Activated CD4-positive, CD25-positive, alpha-beta regulatory T cell treated with anti-CD3 and anti-CD28 coated beads, Interleukin-2, amount 50 U/mL, for 16 hours (primary cell): ENCODE measurements at places on chromosomes 5 and 9.

GRCh38 chr9:129094387-129095169 lies 13.7 kb downstream of the DOLPP1 start:
- DNase-seq = no peak

- DNase-seq = no peak
Measured at GRCh38 chr5:62600560-62601252, 22.1 kb downstream of the LRRC70 start.

- DNase-seq = peak; percentile 4
Measured at GRCh38 chr5:38922199-38922598, 76.4 kb downstream of the OSMR start.

- no peak for DNase-seq
Measured at GRCh38 chr5:1975898-1976765, 93.4 kb upstream of the IRX4 start.

DNA sequence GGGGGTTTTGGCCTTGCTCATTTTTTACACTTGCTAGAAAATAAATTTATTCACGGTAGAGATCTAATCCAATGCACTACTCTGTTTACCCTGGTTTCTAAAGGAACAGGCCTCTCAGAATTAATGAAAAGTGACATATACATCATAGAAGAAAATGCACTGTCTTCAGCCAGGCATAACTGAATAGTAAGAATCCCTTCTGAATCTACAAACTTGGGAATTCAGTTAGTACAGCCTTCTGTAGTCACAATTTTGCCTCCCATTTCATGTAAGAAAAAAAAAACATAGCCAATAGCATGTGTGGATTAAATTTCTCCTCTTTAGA lies 197.3 kb downstream of the CAAP1 start:
- DNase-seq = no peak

- no peak for DNase-seq
Measured at GRCh38 chr5:1448511-1449011, 3.3 kb upstream of the SLC6A3 start.

DNA sequence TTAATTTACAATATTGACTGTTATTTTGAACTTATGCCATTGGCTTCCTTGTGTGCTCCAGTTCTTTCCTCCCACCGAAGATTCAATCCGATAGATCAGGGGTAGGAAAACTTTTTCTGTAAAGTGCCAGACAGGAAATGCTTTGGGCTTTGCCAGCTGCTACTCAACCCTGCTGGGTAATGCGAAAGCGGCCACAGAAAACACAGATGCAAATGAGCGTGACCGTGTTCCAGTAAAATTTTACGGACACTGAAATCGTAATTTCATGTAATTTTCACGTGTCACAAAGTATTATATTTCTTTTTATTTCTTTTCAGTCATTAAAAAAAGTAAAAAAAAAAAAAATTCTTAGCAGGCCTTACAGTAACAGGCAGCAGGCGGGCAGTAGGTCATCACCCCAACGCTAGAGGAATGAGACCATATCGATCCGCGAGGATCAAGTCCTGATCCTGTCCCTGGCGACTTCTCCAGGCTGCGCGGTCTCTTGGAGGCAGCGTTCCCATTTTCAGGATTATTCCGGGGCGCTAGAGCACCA lies 599 bp downstream of the NMRK1 start:
- DNase-seq = no peak

- peak; percentile 49 for DNase-seq
Measured at GRCh38 chr5:110054240-110054639, 364.5 kb downstream of the MAN2A1 start.

DNA sequence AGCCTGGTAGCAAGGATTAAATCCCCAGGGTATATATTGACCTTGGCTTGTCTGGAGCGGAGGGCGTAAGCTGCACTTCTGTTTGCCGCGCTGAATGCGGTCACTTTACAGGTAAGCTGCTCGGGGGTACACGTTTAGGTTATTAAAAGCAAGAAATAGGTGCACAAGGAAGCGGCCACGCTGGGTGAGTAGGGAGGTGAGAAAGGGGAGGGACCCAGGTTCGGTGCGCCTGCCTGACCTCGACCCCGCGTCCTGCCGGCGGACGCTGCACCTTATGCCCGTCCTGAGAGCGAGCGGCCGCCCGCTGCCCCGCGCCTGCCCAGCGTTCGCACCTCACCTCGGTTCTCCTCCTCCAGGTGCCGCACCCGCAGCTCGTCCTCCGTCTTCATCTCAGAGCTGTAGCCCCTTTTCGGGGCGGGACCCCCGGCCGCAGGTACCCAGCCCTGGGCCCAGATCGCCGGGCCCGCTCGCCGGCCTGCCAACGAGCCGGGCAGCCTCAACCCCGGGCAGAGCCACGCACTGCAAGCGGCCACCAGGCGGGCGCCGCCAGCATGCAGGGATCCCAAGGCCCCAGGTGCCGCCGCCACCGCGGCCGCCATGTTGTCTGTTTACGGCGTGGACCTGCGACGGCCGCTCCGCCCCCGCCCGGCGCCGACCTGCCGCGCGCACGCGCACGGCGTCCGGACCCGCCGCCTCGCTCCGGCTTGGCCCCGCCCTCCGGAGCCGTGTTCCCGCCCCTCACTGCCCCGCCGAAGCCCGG lies at the start of gene AUH:
TSS of gene AUH (minus strand) at position 628 of the 760 bp plus-strand sequence. CDS start at position 599, 29 bp downstream.
- peak; percentile 65 for DNase-seq

- no peak for DNase-seq
Measured at GRCh38 chr5:82466986-82467561, 188.9 kb upstream of the RPS23 start.

DNA sequence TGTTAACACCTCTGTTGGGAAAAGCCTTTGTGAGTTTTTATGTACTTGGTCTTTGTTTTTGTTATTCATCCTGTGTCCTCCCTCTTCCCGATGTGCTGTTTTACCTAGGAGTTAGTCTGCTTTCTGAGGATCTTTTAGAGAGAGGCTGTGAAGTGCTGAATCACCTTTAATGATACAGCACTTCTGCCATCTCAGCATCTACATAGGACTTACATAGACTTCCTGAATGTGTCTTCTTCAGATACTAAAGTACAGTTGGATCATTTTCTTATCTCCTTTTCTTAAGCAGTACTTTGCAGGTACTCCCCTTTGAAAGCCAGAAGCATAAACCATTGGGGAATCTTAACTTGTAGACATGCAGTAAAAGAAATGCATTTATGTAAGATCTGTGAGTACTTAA lies 31.5 kb downstream of the OTULIN start:
- no peak for DNase-seq

GRCh38 chr9:96009690-96010472 lies 134.4 kb downstream of the ERCC6L2 start:
- DNase-seq = no peak

DNA sequence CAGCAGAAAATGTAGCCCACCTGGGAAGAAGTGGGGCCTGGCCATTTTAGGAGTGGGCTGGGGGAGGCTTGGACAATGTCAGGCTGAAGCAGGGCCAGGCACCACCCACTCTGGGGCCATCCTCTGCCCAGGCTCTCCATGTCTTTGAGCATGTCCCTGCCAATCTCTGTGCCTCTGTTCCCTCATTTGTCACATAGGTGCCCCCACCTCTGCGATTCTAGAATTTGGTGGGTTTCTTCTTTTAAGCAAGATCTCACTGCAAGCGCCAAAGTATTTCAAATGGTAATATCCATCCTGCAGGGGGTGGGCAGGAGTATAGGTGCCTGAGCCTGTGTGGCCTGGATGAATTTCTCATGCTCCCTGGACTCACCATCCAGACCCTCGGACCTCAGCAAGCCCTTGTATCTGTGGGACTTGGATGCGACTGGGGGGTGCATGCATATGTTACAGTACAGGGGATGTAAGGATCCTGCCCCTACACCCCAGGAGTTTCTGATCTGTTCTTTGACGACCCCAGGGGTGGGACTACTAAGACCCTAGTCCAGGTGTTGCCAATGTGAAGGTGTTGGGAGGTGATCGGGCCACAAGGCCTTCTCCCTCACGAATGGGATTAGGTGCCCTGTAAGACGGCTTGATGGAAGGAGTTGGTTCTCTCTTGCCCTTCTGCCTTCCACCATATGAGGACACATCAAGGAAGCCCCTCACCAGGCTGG lies 4.3 kb downstream of the CD74 start:
- DNase-seq = no peak

DNA sequence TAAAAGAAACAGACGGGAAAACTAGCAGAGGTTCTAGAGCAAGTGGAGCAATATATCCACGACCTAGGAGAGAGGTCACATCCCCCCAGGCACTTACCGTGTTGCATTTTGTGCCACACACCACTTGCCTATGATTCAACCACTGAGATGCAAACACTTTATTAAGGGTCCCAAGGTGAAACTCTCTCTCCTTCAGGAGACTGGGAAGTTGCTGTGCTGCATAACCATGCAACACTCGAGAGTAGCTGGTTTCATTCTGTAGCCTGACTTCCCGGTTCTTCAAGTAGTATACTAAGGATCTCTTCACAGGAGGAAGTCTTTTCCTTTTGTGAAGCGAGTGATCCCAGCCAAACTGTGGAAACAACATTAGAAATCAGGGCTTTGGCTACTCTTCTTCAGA lies 1.6 kb downstream of the DCAF12 start:
- DNase-seq = no peak

GRCh38 chr5:149063017-149063687 lies at the start of gene SH3TC2:
SH3TC2 (minus strand) TSS chr5:149063062; CDS start chr5:149063022, 40 bp downstream.
- no peak for DNase-seq

- peak; percentile 12 for DNase-seq
Measured at GRCh38 chr5:36876965-36877666, 547 bp downstream of the NIPBL start.

DNA sequence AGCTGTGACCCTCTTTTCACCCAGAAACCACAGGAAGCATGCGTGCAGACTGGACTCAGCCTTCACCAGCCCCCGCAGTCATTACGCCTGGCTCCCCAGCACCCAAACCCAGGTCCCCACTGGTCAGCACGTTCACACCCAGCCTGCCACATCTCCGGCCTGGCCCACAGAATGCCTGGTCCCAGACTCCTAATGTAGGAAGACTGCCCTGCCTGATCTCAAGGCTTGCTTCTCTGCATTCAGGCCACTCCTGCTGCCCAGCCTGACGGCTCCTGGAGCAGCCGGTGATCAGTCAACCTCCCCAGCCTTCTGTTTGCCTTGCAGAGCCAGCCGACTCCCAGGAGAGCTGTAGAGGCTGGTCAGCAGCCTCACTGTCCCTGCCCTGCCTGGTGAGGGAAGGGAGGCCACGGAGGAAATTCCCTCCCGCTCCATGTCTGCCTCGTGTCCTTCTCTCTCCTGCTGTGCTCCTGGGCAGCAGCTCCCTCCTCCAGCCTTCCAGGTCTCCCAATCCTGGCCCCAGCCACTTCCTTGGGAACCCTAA lies 25.4 kb downstream of the ADAMTS2 start:
- DNase-seq = no peak

- DNase-seq = no peak
Measured at GRCh38 chr9:12989669-12990068, 214.8 kb downstream of the LURAP1L start.

GRCh38 chr5:165325221-165325620 lies 1819.8 kb downstream of the MAT2B start:
- no peak for DNase-seq

DNA sequence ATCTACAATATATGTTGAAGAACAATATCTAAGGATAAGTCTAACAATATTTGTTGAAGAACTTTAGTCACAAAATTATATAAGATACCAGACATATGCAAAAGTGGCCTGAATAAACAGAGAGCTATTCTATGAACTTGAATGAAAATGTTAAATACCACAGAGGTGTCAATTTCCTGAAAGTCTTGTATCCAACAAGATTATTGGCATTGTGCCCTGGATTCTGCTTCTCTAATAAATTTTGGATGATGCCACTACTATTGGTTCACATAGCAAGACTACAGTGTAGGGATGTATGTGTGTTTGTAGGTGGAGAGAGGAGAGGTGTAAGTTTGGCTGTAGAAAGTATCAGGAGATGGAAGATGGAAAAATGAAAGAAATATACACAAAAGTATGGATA lies 731.8 kb upstream of the RGMB start:
- DNase-seq = no peak

DNA sequence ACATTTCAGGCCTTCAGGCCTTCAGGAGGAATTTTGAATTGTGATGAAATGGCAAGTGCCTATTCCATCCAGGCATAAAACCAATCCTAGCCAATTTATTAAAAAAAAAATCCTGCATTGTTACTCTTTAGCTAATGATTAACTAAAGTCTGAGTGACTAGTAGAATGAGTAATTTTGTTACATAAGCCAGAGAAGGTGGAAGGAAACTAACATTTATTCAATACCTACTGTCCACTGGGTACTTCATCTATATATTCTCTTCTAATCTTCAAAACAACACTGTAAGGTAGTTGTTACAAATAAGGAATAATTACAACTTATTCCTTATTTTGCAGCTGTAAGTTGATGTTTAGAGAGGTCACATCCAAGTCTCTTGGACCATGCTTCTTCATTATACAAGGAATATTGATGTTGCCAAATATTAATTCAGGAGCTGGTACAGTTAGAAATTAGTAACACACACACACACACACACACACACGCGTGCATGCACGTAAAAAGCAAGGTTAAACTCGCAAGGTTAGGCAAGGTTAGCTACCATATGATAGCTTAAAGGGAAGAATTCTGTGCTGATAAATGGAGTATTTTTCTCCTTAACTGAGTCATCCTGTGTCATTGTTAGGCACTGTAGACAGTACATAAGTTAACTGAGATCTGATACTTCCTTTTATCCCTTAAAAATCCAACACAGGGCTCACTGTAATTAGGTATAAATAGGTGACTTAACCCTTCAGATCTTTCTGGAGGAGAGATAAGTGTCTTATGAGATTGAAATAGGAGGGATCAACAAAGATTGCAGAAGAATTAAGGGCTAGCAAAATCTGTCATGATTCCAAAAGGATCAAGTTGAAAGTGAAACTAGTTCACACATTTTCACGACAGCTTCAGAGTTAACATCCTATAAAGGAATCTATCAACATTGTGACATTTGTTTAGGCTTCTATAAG lies 596.9 kb downstream of the PDE4D start:
- DNase-seq = no peak

DNA sequence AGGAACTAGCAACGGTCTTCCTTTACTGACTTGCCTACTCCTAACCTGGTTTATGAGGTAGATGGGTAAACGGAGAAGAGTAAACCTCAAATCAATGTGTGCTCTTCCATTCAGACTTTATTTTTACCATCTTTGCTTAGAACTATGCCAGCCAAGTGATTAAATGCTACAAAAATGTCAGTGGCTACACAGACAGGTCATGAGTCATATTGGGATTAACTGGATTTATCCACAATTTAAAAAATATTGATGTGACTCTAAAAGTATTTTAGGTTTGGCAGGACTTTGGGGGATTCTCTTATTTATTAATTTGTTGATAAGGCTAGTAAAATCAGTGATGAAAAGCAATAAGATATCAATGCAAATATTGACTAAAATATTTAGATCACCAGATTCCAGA lies 275.0 kb downstream of the PLK2 start:
- no peak for DNase-seq

DNA sequence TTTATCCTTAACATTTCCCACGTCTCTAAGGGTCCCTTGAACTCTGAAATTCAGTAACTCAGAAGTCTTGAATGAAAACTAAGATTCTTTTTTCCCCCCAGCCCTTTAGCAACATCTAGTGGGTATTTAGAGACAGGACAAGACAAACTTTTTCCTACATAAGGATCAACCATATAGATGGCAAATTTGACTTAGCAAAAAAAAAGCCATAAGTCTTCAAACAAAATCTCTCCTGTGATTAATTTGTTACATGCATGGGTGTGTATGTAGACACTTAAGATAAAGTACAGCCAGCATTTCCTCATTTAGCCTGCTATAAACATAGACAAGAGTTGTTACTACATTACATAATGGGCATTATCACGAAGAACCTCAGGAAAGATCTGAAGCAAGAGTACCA lies 29.1 kb upstream of the ANKRD31 start:
- no peak for DNase-seq

GRCh38 chr5:174532455-174533453 lies 191.6 kb upstream of the MSX2 start:
- no peak for DNase-seq
